ENCODE measurements at places on chromosomes 2 and 18.

- no peak for DNase-seq
Measured at GRCh38 chr2:170878505-170878904, 50.5 kb upstream of the GORASP2 start.

- DNase-seq, result no peak
Measured at GRCh38 chr18:28691496-28691840, 514.5 kb upstream of the CDH2 start.

DNA sequence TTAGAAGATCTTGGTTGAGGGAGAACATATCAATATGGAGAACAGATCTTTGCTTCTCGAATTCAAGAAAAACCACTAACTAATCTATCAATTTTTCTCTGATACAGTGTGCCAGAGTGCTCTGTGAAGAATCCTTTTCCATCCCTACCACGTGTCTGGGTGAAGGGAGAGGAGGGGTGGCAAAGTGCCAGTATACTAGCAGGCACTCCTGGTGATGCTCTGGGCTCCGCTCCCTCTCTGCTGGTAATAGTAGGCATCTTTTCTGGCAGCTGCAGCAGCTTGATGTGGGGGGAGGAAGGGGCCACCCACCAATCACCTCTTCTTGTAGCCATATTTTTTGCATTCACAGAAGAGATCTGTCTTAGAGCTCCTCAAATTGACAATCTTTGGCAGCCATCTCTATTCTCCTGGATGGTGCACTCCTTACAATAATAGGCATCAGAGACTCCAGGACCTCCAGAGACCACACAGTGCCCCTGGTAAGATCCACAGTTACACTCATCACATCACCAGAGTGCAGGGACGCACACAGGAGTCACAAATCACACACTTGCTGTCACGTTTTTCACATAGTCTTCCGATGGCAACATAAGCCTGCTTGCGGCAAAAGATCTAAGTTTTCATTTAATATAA, 15.7 kb downstream of the STK39 start:
- no peak for DNase-seq

DNA sequence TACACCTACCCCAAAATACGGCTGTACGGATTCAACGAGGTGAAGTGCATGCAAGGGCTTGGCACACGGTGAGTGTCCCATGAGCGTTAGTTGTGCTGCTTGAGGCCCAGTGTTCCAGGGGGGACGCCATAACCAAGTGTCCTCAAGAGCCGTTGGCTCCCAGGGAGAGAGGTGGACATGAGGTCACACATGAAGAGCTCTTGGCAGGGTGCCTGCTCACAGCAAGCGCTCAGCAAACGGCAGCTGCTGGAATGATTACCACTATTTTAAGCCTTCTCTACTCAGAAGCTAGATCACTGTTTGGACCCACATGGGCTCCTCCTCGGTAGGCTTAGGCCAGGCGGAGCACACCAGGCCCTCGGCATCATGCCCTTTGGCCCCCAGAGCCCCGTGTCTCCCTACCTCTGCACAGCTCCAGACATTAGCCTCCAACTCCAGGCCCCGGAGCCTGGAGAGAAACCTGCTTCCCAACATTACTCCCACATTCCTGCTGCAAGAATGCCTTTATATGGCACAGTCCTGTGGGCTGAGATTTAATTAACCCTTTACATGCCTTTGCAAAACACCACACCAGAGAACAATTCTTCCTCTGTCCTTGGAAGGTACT, 68.4 kb upstream of the PPP1CB start:
- no peak for DNase-seq

GRCh38 chr2:16195681-16196070, 255.3 kb downstream of the MYCN start:
- no peak for DNase-seq

DNA sequence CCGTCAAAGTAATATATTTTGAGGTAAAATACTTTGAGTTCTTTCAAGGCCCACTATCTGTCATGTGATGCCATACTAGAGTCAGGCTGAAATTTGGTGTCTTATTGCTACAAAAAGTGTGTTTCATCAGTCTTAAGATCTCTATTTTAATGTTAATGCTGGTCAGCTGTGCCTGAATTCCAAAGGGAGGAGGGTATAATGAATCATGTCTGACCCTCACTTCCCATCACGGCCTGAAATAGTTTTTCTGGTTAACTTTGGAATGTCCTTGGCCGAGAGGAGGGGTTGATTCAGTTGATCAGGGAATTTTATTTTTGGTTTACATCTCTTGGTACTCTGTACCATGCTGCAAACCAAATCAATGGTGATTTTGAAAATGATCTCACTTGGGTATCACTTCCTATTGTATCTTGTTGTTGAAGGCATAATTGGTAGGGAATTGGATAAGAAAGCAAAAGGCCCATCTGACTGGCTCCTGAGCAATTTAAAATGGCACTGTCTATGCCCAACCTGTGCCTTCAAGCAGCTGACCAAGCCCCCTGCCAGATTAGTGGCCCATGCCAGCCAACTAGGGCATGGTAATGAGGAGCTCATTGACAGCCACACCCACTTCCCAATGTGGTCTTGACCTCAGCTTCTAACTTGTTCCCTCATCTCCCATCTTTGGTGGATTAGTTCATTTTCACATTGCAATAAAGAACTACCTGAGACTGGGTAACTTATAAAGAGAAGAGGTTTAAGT, 6.1 kb upstream of the SLC35F5 start:
- no peak for DNase-seq

GRCh38 chr18:45793264-45793965, 32.1 kb upstream of the SIGLEC15 start:
- no peak for DNase-seq

DNA sequence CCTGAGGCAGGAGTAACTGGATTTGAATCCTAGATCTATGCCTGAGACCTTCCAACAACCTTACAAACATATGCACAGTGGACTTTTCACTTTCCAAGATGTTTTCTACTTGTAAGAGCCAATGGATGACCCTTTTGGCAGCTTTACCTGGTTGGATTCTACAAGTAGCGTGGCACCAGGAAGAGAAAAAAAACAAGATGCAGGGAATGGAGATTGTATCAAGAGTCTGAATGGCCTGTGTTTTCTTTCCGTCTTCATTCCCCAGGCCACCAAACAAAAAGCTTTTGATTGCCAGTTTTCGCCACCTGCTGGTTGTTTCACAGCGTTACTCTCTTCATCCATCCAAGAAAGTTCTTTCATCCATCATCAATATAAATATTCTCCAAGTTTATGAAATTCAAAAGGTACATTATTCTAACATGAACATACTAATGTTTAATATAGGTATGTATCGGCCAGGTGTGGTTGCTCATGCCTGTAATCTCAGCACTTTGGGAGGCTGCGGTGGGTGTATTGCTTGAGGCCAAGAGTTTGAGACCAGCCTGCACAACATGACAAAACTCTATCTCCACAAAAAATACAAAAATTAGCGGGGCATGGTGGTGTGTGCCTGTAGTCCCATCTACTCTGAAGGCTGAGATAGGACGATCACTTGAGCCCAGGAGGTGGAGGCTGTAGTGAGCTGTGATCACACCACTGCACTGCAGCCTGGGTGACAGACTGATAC, 3.5 kb upstream of the BCL2 start:
- no peak for DNase-seq

DNA sequence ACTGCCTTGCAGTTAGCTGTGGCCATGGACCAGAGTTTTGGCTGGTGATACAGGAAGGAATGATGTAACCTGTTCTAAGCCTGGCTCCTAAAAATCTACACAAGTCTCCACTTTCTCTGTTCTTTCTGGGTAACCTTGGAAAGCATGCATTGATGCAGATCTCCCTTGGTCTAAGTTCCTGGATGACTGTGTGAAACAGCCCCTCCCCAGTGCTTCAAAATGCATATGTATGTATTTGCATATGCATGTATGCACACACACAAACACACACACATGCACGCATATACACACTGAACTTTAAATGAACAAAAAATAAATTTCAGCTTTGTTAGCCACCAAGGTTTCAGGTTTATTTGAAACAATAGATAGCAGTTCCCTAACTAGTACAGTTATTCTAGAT, 296.1 kb downstream of the OSR1 start:
- no peak for DNase-seq

GRCh38 chr2:152962446-152962845, 244.0 kb downstream of the ARL6IP6 start:
- no peak for DNase-seq

DNA sequence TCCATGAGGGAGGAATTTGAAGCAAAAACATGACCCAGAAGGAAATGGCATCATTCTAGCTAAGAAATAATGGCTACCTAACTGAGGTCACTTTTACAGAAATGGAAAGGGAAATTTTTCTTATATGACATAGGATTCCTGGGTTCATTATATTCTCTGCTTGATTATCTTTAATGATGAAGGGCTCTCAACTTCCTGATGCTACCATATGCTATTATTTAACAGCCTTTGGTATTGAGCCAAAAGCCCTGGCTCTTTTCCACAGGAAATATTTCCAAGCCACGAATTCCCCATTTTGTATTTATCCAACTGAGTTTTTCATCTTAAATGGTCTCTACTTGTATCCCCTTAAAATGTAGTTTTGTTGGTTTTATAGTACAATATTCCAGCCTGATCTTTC, 63.2 kb upstream of the NPAS2 start:
- DNase-seq, result no peak

GRCh38 chr2:163877316-163877715, 141.5 kb upstream of the FIGN start:
- no peak for DNase-seq

DNA sequence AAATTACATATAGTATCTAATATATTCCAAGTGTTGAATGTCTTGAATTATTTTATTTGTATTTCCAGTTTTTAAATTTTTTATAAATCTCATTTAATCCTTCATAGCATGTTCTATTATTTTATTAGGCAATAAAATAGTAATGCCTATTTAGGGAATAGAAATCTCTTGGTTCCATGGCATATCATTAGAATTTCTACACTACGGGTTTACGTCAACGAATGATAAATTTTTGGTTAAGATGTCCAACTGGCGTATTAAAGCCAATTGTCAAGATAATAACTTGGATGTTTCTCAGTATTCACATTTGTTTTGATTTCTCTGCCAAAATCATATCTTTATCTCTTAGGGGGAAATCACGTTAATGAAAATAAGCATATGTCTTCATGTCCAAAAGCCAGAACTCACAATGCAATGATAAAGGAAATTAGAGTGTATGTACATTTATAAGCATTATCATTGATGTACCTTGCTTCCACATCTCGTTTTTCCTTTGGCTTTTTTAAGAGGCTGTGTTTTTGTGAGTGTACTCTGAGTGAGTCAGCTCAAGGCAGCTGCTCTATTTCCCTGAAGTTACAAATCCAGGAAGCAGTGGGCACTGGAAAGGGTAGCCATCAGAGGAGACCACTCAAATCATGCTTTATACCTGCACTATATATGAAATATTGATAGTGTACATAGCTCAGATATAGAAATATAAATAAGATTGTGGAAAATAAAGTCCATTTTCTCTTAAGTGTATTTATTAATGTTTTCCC, 115.8 kb upstream of the PDE1A start:
- DNase-seq, result no peak

- DNase-seq, result no peak
Measured at GRCh38 chr2:8154270-8154669, 527.6 kb upstream of the ID2 start.

DNA sequence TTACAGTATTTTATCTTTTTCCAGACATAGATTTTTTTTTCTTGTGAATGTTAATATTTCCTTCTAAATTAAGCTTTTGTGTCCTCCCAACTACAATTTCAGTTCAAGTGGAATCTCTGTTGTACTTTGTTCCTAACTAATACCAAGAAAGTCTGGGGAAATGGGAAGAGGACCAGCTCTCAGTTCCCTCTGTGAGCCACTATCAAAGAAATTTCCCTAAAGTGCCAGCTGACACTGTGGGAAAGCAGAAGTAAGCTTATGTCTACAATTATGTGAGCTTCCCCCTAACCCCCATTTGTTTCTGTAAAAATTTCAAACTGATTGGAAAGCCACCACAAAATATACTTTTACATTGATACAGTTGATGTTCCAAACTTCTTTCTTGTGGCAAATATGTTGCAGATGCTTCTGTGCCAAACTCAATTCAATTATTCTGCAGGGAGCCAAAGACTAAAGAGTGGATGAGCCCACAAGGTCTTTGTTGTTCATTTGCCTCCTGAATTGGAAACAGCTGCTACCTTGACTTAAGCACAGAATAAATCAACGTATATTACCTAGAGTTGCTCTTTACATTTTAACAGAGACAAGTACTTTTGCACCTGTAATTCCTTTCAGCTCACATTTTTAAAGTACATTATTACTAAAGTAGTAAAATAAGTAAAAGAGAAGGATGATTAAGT, 306.6 kb downstream of the PTH2R start:
- DNase-seq, result no peak

GRCh38 chr2:19425419-19425818, 67.0 kb upstream of the OSR1 start:
- DNase-seq, result no peak

GRCh38 chr2:39476524-39476923, 39.4 kb upstream of the MAP4K3 start:
- no peak for DNase-seq

GRCh38 chr18:45571195-45571594, 44.1 kb upstream of the SLC14A2 start:
- no peak for DNase-seq

DNA sequence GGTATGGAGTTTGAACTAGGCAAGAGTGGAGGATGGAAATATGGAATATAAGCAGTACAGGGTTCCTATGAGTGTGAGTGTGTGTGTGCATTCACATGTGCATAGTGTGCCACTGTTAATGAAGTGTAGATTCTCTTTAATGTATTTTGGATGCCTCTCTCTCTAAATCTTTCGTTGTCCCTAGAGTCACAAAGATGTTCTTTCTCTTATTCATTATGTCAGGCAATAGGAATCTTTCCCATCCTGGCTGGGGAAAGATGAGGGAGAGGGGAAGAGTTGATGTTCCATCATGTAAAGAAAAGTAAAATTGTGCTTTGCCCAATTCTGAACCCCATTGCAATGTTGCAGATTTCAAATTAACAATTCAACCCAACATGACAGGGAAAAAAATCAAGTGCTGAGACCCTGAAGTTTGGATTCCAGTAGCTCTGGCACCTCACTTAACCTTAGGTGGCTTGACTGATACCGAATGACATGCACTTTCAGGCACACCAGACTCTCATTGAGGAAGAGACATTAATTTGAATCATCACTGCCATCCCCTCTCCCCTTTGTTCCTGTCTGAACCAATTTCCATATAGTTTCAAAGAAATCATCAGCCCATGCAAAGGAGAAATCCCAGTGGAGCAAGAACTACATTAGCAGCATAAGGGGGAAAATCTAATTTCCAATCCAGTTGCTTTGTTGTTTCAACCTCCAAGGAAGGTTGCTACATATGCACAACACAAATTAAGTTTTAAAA, 28.0 kb downstream of the KLF7 start:
- DNase-seq, result no peak

Measured in esophagus squamous epithelium (tissue), 5 donors.